ENCODE measurements at places on chromosomes 5 and 9.

DNA sequence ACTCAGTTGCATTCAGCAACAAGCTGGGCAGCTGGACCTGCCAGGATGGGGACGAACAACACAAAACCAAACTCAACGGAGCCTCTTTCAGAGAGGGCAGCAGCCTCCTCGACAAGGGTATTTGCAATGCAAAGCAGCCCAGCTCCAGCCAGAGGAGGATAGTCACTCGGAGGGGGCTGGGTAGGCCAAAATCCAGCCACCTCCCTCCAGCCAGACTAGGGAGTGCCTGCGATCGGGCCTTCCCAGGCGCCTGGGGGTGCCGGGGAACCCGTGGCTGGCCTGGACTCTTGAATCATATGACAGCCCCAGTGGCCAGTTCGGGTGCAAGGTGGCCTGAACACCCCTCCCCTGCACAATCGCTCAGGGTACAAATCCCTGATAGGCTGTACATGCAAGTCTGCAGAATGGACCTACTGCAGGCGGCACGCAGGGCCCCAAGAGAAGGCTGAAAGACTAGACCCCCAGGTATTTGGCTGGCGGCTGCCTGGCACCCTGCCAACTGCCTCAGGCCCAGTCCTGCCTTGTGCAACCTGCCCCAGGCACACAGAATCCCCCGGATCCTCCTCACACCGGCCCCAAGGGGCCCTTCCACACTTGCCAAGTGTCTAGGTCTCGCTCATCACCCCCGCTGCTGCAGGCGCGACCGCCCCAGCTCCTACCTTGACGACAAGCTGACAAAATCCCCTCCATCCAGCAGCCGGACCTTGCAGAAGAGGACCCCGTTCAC lies 1.3 kb downstream of the EEIG1 start:
- peak; percentile 56 for DNase-seq

- no peak for DNase-seq
Measured at GRCh38 chr5:111511831-111512374, 432 bp downstream of the STARD4 start.

- DNase-seq = no peak
Measured at GRCh38 chr5:17378346-17378997, 119.6 kb upstream of the TAF11L2 start.

- no peak for DNase-seq
Measured at GRCh38 chr9:78289474-78289873, 7.5 kb upstream of the PSAT1 start.
